Mammary epithelial cell (primary cell): ENCODE measurements at places on chromosomes 3 and 15. TPM values are rescaled to one million over a fixed set of nuclear protein-coding genes. Genes with fewer than 3 reads are reported as not detected.

CD200R1 gene
- 0.33 TPM for total RNA-seq

VPS13C gene
- total RNA-seq: 79.9 TPM

RPL15 gene
- total RNA-seq: 1,624 and 2,118 TPM in 2 replicates

DNA sequence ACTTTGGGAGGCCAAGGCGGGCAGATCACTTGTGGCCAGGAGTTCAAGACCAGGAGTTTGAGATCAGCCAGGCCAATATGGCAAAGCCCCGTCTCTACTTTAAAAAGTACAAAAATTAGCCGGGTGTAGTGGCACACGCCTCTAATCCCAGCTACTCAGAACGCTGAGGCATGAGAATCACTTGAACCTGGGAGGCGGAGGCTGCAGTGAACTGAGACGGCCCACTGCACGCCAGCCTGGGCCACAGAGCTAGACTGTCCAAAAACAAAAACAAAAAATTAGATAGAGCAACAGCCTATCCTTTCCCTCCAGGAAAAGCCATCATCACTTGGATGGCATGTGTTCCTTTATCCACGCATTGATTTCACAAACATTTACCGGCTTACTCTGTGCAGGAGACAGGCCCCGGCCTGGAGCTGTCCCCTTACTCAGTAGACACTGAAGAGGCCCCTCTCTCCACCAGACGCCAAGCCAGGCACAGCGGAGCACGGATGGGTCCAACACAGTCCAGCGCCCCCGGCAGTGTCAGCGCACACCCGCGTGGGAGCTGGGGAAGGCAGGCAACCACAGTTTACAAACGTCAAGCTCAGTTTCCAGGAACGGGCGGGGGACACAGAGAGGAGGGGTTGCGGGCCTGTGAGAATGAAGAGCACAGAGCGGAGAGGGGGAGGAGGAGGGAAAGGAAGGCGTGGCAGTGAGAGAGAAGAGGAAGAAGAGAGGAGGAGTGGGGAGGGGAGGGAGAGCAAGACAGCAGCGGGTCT lies 3.1 kb downstream of the GP5 start:
- DNase-seq: no peak

DNA sequence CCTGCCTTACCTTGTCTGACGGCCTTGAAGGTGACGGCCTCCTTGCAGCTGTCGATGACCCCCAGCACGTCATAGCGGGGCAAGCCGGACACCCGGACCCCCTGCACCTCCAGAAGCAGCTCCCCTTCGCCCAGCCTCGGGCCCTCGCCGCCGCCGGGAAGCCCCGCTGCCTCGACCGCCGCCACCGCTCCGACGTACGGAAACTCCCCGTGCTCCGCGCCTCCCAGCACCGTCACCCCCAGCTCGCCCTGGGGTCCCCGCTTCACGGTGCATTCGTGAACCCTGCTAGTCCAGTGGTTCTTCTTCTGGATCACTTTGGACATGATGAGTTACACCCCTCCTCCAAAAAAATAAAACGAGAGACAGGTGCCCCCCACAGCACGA lies 740 bp downstream of the MAGI1 start:
- DNase-seq: peak; percentile 38

DNA sequence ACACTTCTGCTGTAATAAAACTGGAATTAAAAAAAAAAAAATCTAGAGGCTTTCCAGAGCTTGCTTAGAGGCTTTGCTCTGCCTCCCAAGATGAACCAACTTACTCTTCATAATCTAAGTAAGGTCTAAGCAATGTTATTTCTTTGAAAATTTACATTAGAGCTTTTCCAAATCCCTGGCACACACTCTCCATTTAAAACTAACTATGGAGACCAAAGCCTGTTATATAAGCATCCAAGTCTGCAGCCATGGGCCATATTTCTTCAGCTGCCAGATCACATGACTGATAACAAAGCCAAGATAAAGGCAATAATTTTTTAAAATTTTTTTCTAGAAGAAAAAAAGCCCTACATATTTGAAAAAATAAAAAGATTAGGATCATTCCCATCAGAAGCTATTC lies 55.0 kb upstream of the ARHGEF3 start:
- DNase-seq: no peak

GPR87 gene
- 78.7 TPM for total RNA-seq

DNA sequence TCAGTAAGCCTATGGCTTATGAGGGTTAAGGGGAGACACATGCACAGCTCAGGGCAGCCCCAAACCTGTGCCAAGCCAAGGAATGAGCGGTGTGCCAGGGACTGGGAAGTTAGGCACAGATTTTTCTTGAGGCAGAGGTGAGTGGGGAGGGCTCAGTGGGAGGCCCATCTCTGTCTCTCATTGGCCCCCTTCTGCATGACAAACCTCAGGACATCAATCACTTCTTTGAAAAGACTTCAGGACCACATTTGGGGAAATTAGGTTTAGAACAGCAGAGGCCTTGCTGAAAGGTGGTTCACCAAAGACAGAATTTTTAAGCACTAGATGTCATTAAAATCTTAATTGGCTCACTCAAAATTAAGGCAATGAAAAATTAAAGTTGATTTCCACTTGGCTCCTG lies 57.2 kb downstream of the RAB11A start:
- DNase-seq: no peak

COL6A5 gene
- not detected for total RNA-seq

- no peak for DNase-seq
These were observed 6.1 kb upstream of the ZSCAN2 start for GRCh38 chr15:84594617-84595290.

ATP13A5 gene
- total RNA-seq: 0.17 TPM

ZNF662 gene
- total RNA-seq: 0.47 and 0.64 TPM in 2 replicates

DNA sequence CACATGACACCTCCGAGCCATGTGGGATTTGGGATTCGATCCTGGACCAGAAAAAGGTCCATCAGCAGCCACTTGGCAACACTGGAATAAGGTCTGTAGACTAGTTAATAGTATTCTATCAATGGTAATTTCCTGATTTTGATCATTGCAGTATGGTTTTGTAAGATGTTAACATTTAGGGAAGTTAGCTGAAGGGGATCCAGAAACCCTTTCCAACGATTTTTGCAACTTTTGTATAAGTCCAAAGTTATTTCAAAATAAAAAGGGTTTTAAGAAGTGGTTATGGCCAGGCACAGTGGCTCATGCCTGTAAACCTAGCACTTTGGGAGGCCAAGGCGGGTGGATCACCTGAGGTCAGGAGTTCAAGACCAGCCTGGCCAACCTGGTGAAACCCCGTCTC lies 10.2 kb downstream of the BDH1 start:
- DNase-seq: no peak

- no peak for DNase-seq
These were observed 15.0 kb upstream of the ACAD9 start for GRCh38 chr3:128864351-128864811.

DNA sequence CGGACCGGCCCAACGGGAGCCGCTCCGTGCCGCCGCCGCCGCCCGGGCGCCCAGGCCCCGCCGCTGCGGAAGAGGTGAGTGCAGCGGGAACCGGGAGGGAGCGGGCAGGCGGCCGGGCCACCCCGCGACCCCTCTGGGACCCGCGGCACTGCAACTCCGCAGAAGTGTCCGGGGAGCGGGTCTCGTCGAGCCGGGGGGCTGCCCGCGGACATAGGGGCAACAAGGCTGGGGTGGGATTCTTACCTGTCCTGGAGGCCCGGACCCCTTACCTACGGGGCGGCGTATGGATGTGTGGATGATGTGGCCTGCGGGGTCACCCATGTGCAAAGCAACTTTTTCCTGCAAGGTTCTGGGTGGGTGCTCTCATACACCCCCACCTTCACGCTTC lies 361 bp downstream of the SEMA3F start:
- no peak for DNase-seq

- no peak for DNase-seq
These were observed 492.6 kb downstream of the LPP start for GRCh38 chr3:188646592-188646991.

FRG2C gene
- not detected for total RNA-seq

DNA sequence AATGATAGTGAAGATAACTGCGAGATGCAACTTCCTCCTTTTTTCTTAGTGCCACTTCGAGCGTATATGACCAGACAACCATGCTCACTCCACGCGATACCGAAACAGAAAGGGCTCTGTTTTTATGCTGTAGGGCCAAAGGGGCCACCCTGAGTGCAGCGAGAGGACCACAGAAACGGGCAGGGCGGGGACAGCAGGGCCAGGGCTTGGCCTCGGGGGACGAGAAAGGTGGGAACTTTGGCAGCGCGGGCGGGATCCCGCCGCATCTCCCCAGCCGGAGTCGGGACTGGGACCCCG lies 483 bp downstream of the VPS13C start:
- DNase-seq: peak; percentile 64

DNA sequence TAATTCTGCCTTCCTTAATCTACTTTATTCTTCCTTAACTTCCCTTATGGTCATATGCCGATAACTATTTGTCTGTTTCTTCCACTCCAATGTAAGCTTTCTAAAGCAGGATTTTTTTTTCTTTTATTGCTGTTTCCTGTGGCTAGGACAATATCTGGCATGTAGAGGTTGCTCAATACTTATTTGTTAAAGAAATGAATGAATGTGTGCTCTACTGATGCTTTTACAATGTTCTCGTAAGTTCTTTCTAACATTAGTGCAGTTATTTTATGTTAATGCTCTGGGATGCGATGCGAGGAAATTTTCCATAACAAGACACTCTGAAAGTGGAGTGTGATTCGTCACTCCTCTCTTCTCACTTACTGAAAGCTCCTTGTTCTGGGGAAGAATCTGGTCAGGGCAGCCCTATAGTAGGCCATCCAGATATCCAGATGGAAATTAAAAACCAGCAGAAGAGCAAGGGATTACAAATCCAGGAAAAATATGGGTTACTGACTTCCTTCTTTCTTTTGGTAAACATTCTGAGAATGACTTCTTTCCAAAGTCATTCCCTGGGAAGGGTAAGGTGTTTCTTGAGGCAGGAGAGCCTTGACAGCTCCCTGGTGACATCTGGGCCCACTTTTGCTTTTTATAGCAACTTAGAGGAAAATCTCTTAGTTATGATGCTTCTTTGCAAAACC lies 420.4 kb downstream of the PDCD6IP start:
- DNase-seq: no peak

GRCh38 chr3:119436977-119437376 lies 26.4 kb downstream of the TMEM39A start:
- no peak for DNase-seq

DNA sequence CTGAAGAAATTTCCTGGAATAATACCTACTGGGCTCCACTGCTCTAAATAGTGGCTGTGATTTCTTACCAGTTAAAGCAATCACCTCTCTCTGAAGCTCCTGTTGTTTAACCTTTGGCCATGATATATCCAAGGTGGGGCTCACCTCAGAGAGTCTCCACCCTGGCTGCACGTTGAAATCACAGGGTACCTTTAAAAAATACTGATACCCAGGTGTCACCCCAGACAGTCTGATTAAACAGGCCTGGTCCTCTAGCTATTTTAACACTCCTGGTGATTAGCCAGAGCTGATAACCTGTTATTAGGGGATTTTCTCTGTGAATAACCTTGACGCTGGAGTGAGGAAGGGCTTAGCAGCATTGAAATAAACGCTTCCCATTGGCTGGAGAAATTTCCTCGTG lies 22.3 kb upstream of the ZBTB38 start:
- no peak for DNase-seq

GRCh38 chr3:5466065-5466464 lies 278.6 kb downstream of the EDEM1 start:
- no peak for DNase-seq

GRCh38 chr3:137409584-137409983 lies 354.5 kb upstream of the SOX14 start:
- DNase-seq: no peak
